ENCODE measurements at places on chromosomes 12 and 14.
A peak's percentile ranks its signal among the peaks of the same experiment; 100 is the strongest.

DNA sequence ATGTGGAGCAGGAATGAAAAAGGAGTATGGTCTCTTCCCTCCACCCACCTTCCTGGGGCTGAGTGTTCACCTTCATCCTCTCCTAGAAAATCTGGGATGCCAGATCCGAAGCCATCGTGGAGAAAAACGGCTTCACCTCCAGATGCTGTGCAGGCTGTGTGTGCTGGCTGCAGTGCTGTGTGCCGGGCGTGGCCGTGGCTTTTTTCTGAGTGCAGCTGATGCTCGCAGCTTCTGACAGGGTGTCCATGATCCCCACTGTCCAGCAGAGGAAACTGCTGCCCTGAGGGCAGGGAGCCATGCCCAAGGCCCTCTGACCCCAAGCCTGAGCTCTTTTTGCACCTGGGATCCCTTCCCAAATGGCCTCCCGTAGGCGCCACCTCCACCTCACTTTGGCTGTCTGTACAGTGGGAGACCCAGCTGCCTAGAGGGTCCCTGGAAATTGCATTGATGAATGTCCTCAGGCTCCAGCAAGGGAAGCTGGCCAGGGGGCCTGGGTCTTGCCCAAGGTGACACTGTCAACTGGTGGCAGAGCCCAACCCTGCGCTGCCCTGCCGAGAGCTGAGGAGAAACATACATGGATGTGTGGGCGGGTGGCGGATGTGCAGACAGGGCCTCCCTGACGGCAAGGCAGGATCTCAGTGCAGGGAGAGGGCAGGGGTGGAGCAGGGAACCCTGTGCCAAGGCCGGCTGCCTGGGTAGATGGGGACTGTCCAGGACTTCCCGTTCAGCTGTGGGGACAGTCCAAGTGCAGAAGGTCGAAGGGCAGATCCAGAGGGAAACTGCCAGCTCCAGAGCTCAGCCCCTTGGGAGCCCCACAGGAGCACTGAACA lies 53.3 kb downstream of the BEGAIN start:
- no peak for DNase-seq

DNA sequence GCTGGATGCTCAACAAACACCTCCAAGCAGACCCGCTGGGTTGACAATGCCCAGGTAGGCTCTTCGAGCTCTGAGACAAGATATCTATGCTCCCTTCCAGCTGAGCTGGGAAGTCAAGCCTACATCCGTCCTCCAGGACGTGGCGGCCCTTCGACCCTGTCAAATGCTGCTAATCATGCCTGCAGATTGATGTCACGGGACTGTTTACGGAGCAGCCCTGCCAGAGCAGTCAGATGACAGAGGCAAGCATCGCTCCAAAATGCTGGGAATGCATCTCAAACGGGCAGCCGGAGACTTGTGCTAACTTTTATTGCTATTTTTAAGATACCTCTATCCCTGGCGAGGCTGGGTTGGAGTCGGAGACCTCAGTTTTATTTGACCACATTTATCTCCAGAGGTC lies 139.2 kb downstream of the NTF3 start:
- DNase-seq = no peak

GRCh38 chr14:33611405-33612196 lies 339.3 kb downstream of the EGLN3 start:
- DNase-seq = no peak

DNA sequence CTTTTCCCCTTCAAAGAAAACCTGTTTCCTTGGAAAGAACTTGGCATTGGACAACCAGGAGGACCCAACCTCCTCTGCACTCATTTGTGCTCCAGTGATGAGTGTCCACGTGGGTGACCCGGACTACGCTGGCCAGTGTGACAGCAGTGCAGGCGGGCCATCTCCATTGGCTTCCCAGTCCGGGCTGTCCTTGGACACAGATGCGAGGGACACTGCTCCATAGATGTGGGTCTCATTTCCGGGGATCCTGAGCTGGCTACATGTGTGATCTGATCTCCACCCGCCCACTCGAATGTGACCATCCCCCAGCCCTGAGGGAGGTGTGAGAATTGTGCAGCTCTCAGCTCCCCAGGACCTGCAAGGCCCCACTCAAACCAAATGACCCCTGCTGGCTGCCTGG lies 836.6 kb upstream of the TMEM132C start:
- no peak for DNase-seq

DNA sequence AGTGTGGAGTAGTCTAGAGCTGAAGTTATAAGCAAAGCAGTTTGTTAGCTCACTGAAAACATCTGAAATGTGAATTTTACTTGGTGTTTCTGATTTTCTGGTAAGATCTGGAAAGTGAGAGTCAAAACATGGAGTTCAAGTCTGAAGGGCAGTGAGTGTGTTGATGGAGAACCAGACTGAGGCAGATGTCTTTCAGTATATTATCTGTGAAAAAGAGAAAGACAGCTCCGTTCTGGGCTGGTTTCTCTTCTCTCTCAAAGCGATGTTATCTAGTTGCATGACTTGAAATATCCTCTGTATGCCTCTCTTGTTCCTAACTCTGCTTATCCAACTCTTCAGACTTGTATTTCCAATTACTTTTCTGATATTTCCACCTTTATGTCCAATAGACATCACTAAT lies 381.9 kb upstream of the RGS6 start:
- DNase-seq = no peak

DNA sequence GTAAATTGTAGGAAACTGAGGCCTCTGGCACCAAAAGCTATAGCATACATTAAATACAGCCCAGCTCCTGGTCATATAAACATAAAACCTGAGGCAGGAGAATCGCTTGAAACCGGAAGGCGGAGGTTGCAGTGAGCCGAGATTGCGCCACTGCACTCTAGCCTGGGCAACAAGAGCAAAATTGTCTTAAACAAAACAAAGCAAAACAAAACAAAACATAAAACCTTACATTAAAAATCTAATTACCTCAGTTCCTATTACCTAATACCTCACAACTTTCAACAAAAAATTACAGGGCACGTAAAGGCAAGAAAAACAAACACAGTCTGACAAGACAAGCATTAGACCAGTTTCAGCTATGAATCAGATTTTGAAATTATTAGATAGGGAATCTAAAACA lies 36.7 kb downstream of the TMEM116 start:
- DNase-seq = no peak

DNA sequence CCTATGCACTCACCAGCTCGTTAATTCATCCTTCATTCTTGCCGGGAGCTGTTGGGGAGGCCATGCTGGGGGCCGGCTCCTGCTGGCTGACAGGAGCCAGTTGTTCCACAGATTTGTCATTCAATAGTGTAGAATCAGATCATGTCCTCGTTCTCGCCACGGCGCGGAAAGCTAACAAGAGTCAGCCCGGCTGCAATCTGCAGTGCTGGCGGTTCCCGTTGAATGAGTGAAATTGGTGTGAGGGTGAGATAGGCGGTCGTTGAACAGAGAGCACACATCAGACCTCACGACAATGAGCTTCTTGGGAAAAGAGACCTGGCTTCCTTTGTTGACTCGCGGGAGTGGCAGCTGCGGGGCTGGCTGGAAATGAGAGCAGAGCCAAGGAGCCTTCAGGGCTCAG lies 57.5 kb downstream of the KIF26A start:
- DNase-seq = no peak

GRCh38 chr14:39145266-39145966 lies 24.7 kb downstream of the TRAPPC6B start:
- peak; percentile 15 for DNase-seq
